ENCODE measurements at places on chromosomes 11 and 22.

GRCh38 chr22:48414651-48415050 is 1413.0 kb downstream of the BRD1 start:
- no peak for DNase-seq

DNA sequence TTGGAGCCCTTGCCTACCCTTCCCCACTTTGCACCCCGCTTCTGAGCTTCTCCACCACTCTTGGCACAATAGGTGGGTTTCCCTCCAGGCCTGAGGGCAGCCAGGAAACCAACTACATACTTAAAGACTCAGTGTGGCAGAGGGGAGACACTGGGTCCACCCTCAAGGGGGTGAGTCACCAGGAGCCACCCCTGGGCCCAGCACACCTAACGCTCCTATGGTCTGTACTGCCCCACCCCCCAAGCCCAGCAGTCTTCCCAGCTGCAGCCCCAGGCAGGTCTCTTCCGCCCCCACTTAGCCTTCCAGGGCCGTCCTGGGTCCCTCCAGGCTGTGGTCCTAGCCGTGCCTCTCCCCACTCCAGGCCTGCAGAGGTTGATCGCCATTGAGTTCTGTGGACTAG is 3.2 kb upstream of the TMPRSS13 start:
- no peak for DNase-seq

GRCh38 chr11:31214372-31214771 is 155.2 kb downstream of the DCDC1 start:
- no peak for DNase-seq

GRCh38 chr11:67584881-67585873 is 1.6 kb downstream of the GSTP1 start:
- no peak for DNase-seq

DNA sequence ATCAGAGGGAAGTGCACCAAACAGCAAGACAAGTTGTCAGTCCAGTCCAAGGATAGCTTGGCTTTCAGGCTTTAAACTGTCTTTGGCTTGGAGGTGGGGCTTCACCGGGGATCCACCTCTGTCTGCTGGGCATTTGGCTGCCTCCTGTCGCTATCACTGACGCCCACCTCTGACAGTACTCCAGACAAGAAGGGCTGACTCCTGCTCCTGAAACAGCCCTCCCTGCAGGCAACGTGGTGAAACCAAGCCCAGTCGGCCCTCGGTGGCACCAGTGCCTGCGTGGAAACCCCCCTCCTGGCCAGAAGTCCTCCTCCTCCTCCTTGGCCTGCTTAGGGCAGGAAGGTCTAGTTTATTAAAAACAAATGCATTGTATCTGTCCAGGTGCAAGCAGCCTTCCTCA is 16.9 kb downstream of the DHCR7 start:
- no peak for DNase-seq

DNA sequence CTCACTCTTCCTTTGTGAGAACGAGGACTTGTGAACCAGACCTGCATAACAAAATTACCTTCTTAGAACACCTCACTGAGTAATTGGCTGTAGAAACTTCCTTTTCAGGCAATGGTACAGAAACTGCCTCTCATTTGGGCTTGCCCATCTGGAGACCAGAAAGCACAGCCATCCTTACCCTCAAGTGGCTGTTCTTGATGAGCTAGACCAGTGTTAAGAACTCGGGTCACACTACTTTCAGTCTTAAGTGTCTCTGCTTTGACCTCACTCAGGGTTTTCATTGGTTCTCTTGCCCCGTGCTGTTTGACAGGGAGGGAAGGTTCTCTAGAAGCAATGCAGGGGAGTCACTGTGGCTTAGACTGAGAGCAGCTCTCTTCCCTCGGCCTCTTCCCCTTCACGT is 29.3 kb downstream of the NAT10 start:
- no peak for DNase-seq

GRCh38 chr22:19722178-19722981 is 959 bp upstream of the GP1BB start:
- DNase-seq = no peak

GRCh38 chr22:33209930-33210784 is 152.0 kb upstream of the SYN3 start:
- peak; percentile 8 for DNase-seq

DNA sequence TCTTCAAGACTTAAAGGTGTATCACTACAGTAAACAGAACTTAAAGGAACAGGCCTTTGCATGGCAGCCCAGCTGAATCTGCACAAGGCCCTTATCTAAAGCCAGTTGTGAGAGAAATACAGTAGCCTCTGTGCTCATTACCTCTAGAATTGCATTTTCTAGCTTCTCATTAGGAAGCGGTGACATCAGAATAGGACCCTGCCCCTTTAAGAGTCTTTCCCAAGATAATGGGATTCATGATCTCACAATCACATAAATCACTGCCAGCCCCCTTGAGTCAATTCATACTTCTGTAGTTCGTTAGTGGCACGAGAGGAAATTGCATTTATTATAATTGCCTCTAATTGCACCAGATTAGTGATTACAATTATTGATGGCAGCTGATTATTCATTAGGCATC is 170.3 kb downstream of the NTM start:
- no peak for DNase-seq

- DNase-seq = no peak
Measured at GRCh38 chr11:70732881-70733196, 334.5 kb downstream of the CTTN start.

DNA sequence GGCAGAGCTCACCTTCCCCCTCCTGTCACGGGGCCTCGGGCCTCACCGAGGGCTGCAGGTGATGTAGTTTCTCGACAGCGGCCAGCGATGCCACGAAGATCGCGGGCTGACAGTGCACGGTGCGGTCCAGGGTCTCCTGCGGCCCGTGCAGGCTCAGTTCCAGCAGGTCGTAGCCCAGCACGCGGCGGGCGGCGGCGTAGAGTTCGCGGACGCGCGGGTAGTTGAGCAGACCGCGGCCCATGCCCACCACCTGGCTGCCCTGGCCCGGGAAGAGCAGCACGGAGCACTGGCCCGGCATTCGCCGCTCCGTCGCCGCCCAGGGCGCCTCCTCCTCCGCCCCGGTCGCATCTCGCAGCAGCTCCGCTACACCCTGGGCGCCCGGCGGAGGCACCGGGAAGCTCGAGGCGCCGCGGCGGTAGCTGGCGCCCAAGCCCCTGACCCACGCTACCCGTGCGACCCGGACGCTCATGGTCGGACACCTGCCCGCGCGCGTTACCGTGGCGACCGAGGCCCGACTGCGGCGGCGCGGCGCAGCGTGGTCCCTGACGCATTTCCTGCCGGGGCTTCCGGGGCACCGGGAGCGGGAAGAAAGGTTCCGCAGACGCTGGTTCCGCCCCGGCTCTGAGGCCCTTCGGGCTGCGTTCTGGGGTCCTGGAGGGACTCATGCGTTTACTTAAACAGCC is at the start of gene MCAT:
TSS of gene MCAT (minus strand) at position 519 of the 683 bp plus-strand sequence. CDS start at position 469, 50 bp downstream.
- DNase-seq = peak; percentile 75

- DNase-seq = no peak
Measured at GRCh38 chr11:8512547-8512946, 81.5 kb downstream of the STK33 start.

DNA sequence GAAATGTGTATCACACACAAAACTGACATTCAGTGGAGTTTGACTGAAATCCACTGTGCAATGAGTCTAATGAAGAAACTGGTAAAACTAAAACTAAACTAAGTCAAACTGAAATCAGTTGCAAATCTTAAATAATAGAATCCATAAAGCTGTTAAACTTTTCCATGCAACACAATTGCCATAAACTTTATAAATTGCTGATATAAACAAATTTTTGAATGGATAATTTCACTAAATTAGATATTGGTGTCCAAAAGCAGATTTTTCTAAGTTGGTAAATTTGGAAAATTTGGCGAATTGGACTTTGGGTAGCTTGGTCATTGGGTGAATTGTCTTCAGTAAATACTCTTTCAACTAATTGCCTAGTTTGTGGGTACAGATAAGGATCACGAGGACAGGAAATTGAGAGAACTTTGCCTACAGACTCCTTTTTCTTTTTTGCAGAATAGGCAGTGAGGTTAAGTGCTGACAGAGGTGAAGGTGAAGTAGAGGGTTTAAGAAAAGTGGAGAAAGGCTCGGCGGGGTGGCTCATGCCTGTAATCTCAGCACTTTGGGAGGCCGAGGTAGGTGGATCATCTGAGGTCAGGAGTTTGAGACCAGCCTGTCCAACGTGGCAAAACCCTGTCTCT is 12.8 kb downstream of the MRPL17 start:
- DNase-seq = no peak

DNA sequence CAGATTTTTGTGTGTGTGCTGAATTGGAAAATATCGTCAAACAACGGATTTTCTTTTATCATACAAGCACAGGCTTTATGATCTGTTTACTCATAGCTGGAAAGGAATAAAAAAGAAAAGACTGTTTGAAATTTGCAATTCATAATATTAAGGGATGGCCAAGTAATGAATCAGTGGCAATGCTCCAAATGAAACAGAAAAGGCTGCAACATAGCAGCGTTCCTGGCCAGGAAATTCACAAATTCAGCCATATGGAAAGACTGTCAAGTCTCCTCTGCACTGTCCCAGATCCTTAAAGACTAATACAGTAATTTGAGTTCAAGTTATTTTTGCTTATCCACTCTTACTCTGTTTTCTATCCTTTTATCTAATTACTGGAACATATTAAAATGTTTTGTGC is 98.2 kb downstream of the MSANTD4 start:
- DNase-seq = no peak

- peak; percentile 2 for DNase-seq
Measured at GRCh38 chr11:30889143-30889794, 303.1 kb upstream of the MPPED2 start.

GRCh38 chr11:61787928-61788491 is 4.4 kb downstream of the TMEM258 start:
- peak; percentile 40 for DNase-seq

- DNase-seq = no peak
Measured at GRCh38 chr11:79413268-79413667, 27.6 kb downstream of the TENM4 start.

GRCh38 chr22:38572065-38572464 is 2.1 kb upstream of the DMC1 start:
- DNase-seq = peak; percentile 35

GRCh38 chr22:26756675-26757293 is 99.4 kb downstream of the MIAT start:
- DNase-seq = peak; percentile 52

GRCh38 chr22:42720263-42721044 is at the start of gene A4GALT:
Gene A4GALT, minus strand, starts transcription at chr22:42720870. Its CDS starts 26,919 bp downstream, at chr22:42693951.
- DNase-seq = no peak
